Naive thymus-derived CD4-positive, alpha-beta T cell (primary cell): ENCODE measurements at places on chromosomes 13 and 19. TPM values are rescaled to one million over a fixed set of nuclear protein-coding genes. Genes with fewer than 3 reads are reported as not detected.

Gene LRP3
- total RNA-seq: not detected

Gene SIGLEC12
- 0.27 TPM for total RNA-seq

Gene ACP5
- total RNA-seq: 29.6 and 31.1 TPM in 2 replicates

Gene SMARCA4
- total RNA-seq: 102 TPM

Gene KANK2
- 0.60 TPM for total RNA-seq

Gene KCNJ14
- total RNA-seq: 2.1 TPM

Gene SOX1
- total RNA-seq: not detected

DNA sequence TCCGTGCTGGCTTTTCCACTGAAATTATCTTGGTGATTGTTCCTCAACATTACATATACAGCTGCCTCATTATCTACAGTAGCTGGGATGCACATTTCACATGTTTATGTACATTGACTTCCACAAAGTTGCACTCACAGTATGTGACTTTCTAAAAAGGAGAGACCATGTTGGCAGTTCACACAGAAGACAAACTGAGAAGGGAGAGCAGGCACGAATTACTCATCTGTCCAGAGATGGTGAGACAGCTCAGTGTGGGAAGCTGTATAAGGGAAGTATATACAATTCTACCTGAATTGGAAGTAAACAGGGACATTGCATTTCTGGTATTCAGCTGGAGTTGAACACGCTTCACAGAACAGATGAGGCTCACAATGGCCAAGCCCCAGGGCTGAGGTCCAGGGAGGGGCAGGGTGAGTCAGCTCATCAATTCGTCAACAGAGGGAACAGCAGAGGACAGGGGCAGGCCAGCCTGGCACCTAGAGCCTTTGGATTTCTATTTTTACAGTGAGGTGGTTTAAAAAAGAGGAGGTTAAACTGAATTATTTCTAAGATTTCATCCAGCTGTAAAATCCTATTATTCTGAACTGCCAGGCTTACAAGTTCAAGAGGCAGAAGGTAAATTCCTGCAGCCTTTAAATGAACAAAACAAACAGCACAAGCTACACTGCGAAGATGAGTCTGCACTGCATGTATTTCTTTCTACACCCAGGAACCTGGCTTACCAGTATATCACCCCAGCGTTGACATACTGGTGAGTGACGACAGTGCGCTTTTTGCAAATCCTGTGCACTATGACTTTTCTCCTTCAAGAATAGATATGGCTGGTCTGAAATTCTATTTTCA is 9.8 kb downstream of the PARP4 start:
- DNase-seq: no peak
- peaks cover 41% of the 10 kb centered on the region for H3K36me3 ChIP-seq
- H3K4me1 ChIP-seq: no peaks in the 10 kb centered on the region
- H3K27ac ChIP-seq: no peak overlapping the region
- no peaks in the 10 kb centered on the region for H3K27me3 ChIP-seq

GRCh38 chr13:105984646-105985045 is 550.8 kb downstream of the EFNB2 start:
- no peak overlapping the region for H3K4me3 ChIP-seq
- no peaks in the 10 kb centered on the region for H3K4me1 ChIP-seq
- no peak overlapping the region for H3K27ac ChIP-seq
- H3K36me3 ChIP-seq: no peaks in the 10 kb centered on the region
- no peak for DNase-seq

DNA sequence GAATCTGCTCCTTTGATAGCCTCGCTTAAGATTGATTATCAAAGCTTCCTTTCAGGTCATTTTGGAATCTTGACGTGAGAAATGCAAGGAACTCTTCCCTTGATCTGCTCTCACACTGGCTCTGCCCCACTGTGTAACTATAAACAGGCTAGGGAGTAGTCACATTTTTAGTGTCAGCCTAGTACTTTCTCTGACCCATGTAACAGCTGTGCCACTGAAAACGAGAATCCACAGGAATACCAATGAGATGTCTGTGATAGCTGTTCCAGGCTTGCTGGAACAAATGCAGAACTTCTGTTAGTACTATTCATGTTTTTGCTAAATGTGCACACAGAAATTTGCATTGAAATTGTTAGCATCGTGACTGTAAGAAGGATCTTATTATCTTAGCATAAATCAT is 221.3 kb downstream of the MYO16 start:
- H3K4me1 ChIP-seq: no peaks in the 10 kb centered on the region
- no peaks in the 10 kb centered on the region for H3K27me3 ChIP-seq
- H3K27ac ChIP-seq: no peak overlapping the region
- DNase-seq: no peak
- no peak overlapping the region for H3K4me3 ChIP-seq
- H3K36me3 ChIP-seq: no peaks in the 10 kb centered on the region

GRCh38 chr19:1699998-1700732 is 47.8 kb upstream of the TCF3 start:
- H3K4me3 ChIP-seq: no peak overlapping the region
- no peaks in the 10 kb centered on the region for H3K27me3 ChIP-seq
- peaks cover 5% of the 10 kb centered on the region for H3K4me1 ChIP-seq
- H3K27ac ChIP-seq: no peak overlapping the region
- H3K36me3 ChIP-seq: no peaks in the 10 kb centered on the region

GRCh38 chr13:26949701-26950502 is 189.3 kb upstream of the GPR12 start:
- H3K4me1 ChIP-seq: no peaks in the 10 kb centered on the region
- no peaks in the 10 kb centered on the region for H3K36me3 ChIP-seq
- no peak for DNase-seq
- no peak overlapping the region for H3K27ac ChIP-seq
- no peaks in the 10 kb centered on the region for H3K27me3 ChIP-seq
- H3K4me3 ChIP-seq: no peak overlapping the region

DNA sequence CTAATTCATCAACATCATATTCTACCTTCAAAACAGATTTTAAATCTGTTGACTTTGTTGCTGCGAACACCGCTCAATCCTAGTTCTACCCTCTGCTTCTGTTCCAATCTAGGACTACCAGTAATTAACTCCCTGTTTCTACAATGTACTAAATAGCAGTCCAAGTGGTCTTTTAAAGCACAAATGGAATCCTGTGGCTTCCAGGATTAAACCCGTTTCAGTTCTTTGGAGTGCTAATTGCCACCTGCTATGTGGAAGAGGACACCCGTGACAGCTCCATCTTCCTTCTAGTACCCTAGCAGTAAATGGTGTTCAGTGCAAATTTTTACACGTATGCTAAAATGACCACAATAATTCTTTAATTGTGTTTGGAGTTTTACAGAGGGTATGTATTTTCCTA is 232.1 kb downstream of the TDRD3 start:
- H3K4me1 ChIP-seq: no peaks in the 10 kb centered on the region
- DNase-seq: no peak
- H3K27ac ChIP-seq: no peak overlapping the region

- no peaks in the 10 kb centered on the region for H3K36me3 ChIP-seq
- no peaks in the 10 kb centered on the region for H3K27me3 ChIP-seq
- no peak overlapping the region for H3K27ac ChIP-seq
Measured at GRCh38 chr13:112764028-112764427, 74.2 kb downstream of the ATP11A start.

GRCh38 chr19:50147462-50148423 is 15.3 kb downstream of the IZUMO2 start:
- no peaks in the 10 kb centered on the region for H3K27me3 ChIP-seq
- peak; percentile 80 for DNase-seq
- H3K4me3 ChIP-seq: peak overlapping the region; percentile 63
- H3K4me1 ChIP-seq: no peaks in the 10 kb centered on the region
- peak overlapping the region; percentile 53 for H3K27ac ChIP-seq

DNA sequence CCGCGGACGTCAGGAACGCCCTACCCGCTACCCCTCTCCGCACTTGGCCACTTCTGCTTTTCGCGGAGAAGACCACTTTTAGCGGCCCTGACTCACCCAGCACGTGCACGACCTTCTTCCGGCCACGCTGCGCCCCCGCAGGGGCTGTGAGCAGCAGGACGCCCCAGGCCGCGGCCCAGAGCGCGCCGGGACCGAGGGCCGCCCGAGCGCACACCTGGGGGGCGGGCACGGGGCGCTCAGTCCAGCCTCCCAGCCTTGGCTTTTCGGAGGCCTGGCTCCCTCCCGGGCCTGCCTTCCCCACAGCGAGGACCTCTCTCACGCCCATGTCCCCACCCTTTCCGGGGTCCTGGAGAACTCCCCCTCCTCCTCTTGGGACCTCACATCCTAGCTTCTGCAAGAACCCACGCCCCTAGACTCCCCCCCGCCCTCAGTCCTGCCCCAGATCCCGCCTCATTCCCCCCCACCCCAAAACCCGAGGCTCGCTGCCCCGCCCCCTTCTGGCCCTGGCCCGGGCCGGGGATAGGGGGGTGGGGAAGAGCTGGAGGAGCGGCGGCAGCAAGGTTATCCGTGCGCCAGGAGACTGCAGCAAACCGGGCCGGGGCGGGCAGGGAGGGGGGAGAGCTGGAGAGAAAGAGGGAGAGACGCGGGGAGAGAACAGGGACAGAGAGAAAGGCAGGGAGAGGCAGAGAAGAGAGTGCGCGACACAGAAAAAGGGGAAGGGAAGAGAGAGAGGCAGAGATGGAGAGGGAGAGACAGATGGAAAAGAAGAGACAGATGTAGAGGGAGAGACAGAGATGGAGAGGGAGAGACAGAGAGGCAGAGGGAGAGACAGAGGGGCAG is 11.5 kb downstream of the TM6SF2 start:
- H3K27ac ChIP-seq: no peak overlapping the region
- no peak overlapping the region for H3K4me3 ChIP-seq
- no peaks in the 10 kb centered on the region for H3K36me3 ChIP-seq
- DNase-seq: no peak
- H3K4me1 ChIP-seq: no peaks in the 10 kb centered on the region

DNA sequence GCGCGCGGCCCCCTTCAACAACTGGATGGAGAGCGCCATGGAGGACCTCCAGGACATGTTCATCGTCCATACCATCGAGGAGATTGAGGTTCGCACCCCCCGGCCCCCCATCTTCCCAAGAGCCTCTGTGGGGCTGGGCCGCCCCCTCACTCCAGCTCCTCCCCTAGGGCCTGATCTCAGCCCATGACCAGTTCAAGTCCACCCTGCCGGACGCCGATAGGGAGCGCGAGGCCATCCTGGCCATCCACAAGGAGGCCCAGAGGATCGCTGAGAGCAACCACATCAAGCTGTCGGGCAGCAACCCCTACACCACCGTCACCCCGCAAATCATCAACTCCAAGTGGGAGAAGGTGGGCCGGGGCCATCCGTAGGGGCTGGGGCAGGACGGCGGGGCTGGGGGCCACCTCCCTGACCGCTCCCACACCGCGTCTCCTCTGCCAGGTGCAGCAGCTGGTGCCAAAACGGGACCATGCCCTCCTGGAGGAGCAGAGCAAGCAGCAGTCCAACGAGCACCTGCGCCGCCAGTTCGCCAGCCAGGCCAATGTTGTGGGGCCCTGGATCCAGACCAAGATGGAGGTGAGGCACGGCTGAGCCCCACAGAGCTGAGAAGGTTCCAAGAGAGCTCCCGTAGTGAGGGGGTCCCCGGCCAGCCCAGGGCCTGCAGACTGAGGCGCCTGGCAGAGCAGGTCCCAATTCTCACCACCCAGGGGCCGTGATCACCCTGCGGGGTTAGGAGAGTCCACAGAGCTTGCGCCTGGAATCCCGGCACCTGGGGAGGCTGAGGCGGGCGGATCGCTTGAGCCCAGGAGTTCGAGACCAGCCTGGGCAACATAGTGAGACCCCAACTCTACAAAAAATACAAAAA is 20.1 kb downstream of the CAPN12 start:
- no peaks in the 10 kb centered on the region for H3K4me1 ChIP-seq
- peaks cover 71% of the 10 kb centered on the region for H3K36me3 ChIP-seq
- H3K27me3 ChIP-seq: no peaks in the 10 kb centered on the region
- no peak for DNase-seq

GRCh38 chr13:94464771-94465170 is 14.7 kb downstream of the DCT start:
- H3K4me3 ChIP-seq: no peak overlapping the region
- no peak overlapping the region for H3K27ac ChIP-seq
- no peaks in the 10 kb centered on the region for H3K4me1 ChIP-seq
- DNase-seq: no peak

DNA sequence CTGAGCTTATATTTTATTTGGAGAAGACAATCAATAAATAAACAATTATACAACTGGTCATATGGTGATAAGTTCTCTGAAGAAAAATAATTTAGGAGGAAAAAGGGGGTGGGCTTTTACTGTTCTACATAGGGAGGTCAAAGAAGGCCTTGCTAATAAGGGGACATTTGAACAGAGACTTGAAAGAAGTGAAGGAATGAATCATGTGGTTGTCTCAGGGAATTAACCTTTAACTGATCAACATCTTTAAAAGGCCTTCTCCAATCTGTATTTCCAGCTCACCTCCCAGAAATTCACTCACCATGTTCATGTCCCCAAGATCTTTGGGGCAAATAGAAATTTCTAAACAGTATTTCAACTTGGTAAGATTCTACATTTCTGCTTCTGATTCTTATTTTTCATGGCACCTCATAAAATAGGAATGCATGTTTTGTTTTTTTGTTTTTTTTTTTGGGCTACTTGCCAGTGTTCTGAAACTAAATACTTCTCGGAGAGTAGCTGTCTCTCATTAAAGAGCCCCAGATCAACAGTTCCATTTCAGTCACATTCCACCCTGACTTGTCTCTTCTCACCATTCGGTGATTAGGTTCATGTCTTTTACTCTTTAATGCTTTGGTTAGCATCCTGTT is 19.2 kb upstream of the LPAR6 start:
- H3K27me3 ChIP-seq: no peaks in the 10 kb centered on the region
- H3K4me3 ChIP-seq: no peak overlapping the region
- H3K36me3 ChIP-seq: no peaks in the 10 kb centered on the region
- no peak for DNase-seq
- no peak overlapping the region for H3K27ac ChIP-seq

DNA sequence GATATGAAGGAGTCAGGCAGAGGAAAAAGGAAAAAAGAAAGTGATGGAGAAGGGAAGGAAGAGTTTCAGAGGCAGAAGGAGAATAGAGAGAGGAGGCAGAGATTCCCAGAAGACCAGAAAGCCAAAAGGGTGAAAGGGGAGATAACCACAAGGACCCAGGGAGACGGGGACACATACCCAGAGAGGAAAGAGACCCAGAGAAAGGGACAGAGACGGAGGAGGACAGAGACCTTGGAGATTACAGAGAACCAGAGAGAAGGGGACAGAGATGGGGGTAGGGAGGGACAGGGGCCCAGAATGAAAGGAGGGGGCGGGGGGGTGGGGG is 1.4 kb downstream of the PTH2 start:
- H3K27me3 ChIP-seq: peaks cover 37% of the 10 kb centered on the region
- no peaks in the 10 kb centered on the region for H3K36me3 ChIP-seq
- no peak overlapping the region for H3K27ac ChIP-seq
- H3K4me1 ChIP-seq: peaks cover 29% of the 10 kb centered on the region
- DNase-seq: no peak
- no peak overlapping the region for H3K4me3 ChIP-seq

DNA sequence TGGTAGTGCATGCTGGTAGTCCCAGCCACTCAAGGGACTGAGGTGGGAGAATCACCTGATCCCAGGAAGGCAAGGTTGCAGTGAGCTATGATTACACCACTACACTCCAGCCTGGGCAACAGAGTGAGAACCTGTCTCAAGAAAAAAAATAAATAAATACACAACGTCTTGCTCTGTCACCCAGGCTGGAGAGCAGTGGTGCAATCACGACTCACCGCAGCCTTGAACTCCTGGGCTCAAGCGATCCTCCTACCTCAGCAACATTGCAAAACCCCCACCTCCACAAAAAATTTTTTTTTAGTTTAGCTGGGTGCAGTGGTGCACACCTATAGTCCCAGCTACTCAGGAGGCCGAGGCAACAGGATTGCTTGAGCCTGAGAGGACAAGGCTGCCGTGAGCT is 8.8 kb downstream of the TPM4 start:
- peaks cover 31% of the 10 kb centered on the region for H3K36me3 ChIP-seq
- peaks cover 41% of the 10 kb centered on the region for H3K4me1 ChIP-seq
